ENCODE measurements at places on chromosomes 2 and 18. TPM values are rescaled to one million over a fixed set of nuclear protein-coding genes. Genes with fewer than 3 reads are reported as not detected.

DNA sequence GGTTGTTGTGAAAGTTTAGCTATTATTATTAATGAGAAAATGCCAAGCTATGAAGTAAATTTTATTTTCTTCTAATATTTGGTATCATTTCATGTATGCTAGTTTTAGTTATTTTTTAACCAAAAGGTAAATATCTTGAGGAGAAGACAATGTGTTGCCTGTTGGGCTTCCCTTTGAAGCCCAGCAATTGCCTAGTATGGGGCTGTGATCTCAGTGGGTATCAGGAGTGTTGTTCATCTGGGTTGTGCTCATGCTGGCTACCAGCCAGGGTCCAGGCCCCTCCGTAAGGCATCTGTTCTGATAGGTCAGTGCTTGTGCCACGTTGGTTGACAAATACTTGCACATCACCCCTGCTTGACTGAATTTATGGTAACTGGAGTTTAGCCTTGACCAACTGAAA, 38.0 kb upstream of the DARS1 start:
- DNase-seq, result no peak

GRCh38 chr2:35281702-35282101, 1073.9 kb upstream of the CRIM1 start:
- DNase-seq, result no peak

DNA sequence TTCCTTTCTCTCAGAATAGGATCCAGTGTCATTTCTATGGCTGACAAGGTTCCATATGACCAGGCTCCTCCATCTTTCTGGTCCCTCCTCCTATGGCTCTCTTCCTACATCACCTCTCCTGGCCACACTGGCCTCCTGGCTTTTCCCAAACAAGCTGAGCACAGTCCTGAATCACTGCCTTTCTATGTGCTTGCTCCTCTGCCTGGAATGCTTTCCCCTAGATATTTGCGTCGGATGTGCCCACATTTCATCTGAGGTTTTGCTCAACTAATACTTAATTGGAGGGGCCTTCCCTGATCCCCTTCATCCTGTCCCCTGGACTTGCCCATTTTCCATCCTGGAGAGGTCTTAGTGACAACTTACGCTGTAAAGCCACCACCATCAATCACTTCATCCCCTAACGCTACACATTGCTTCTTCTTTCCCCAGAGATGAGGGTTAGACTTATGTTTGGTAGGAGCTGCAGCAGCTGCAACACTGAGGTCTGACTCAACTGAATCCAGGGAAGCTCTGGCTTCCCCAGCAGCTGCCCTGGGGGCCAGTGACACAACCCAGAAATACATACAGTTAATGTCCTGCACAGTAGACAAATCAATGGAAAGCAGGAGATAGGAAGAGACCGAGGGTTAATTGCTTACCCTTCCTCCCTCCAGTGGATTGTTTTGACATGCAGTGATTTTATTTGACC, 42.9 kb downstream of the QPCT start:
- peak; percentile 90 for DNase-seq

- DNase-seq, result peak; percentile 75
Observed at GRCh38 chr2:208040199-208041171, 15.2 kb upstream of the PLEKHM3 start.

- no peak for DNase-seq
Observed at GRCh38 chr18:77647472-77647871, 397.8 kb downstream of the GALR1 start.

- DNase-seq, result no peak
Observed at GRCh38 chr2:169662744-169663143, 31.5 kb downstream of the CFAP210 start.

DNA sequence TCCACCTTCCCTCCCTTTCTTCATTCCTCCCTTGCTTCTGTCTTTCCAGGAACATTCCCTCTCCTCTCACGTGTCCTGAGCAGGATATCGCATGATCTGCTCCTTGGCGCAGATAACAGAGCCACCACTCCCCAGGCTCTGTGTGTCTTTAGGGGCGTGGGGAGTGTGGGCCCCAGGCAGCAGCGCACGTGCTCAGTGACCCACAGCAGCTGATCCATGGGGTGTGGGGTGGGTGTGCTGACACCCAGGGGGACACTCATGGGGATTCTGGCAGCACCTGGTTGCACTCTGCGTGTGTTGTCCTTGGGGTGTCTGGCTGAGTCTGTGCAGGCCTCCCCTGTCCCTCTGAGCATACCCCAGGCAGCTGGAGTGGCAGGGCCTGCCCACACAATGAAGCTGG, 9.9 kb upstream of the FOSL2 start:
- no peak for DNase-seq

DNA sequence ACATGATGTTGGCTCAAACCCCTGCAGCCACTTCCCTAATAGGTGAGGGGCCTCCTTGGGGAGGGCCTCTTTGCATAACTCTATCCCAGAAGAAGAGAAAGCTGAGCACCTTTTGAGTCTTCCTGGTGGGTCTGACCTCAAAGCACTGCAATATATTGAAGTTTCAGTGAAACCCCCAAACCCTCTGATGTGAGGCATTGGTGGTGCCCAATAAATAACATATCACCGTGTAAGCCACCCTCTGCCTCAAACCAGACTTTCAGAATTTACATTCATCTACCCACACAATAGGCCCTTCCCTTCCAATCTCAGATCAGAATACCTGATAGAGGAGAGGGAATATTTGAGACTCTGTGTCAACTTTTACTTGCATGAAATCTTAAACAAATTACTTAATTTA, 142.8 kb upstream of the STK17B start:
- no peak for DNase-seq

- no peak for DNase-seq
Observed at GRCh38 chr18:46275370-46275769, 171.2 kb downstream of the HAUS1 start.

The DSG4 gene
- not detected for total RNA-seq

The KIAA2012 gene
- not detected for total RNA-seq

The PPP3R1 gene
- total RNA-seq, result 23.5 TPM

The SCN1A gene
- total RNA-seq, result 0.06 TPM

The MATN3 gene
- total RNA-seq, result 8.2 TPM

Data from LHCN-M2 (cell line).